Left lung (tissue), 14 donors: ENCODE measurements at places on chromosomes 5 and 9.

DNA sequence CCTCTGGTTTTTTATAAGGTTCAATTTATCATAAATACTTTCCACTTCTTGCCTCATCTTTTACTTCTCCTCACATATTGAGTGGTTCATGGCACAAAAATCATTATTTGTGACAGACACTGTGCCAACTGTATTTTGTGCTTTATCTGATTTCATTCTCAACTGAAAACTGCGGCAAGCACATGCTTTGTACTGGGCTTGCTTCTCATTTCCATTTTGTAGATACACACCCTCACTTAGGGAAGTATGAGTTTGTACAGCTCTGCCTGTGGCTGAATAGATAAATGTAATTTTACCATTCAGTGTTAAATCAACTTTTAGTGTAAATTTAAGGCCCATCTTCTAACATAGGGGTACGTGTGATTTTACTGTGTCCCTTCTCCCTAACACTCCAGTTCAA, 83.6 kb downstream of the ANXA2R start:
- DNase-seq: no peak

DNA sequence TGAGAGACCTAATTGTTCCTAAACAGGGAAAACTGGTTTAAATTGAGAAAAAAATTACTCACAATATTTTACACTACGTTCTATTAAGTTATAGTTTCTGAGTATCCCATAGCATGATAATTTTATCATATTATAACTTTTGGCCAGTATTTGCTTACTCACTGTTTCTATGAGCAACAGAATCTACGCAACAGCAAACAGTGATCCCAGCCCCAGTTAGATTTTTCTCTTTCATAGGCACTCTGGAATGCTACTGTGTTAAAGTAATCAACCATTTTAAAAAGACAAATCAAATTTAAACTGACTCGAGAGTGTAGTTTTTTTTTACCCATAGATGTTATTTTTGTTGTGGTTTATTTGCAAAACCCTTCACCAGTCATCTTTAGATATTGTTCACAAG, 107.2 kb downstream of the XRCC4 start:
- DNase-seq: peak; percentile 28

- no peak for DNase-seq
Measured at GRCh38 chr9:106994463-106994862, 131.5 kb downstream of the ZNF462 start.

GRCh38 chr5:160348080-160348479, 22.3 kb downstream of the C1QTNF2 start:
- no peak for DNase-seq

GRCh38 chr5:104372796-104373195, 810.2 kb upstream of the NUDT12 start:
- DNase-seq: no peak

DNA sequence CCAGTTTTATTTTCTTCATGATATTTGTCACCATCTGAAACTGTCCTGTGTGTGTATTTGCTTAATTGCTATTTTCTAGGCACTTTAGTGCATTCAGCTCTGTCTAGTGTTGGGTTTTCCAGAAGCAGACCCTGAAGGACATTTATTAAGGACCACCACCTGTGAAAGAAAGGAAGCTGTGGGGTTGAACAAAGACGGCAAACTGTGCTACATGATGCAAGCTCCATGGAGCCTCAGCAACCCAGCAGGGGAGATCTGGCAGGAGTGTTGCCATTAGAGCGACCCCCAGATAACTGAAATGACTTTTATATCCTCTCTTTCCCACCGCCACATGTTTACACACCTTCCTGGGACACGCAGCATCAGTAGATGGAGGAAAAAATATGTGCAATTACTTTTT, 125.5 kb downstream of the GABRB2 start:
- DNase-seq: no peak

DNA sequence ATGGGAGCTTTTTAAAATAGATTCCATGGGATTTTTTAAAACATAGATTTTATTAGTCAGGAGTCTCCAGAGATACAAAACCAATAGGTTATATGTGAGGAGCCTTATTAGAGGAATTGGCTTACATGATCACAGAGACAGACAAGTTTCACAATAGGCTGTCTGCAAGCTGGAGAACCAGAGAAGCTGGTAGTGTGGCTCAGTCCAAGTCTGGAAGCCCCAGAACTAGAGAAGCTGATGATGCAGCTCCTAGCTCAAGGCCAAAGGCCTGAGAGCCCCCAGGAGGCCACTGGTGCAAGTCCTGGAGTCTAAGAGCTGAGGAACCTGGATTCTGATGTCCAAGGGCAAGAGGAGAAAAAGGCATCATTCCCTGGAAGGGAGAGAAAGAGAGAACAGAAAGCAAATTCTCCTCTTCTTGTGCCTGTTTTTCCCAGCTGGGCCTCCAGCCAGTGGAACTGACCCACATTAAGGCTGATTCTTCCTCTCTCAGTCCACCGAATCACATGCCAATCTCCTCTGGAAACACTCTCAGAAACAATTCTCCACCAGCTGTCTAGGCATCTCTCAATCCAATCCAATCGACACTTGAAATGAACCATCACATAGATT, 59.3 kb downstream of the AHRR start:
- DNase-seq: no peak

- DNase-seq: no peak
Measured at GRCh38 chr5:111966290-111966689, 209.3 kb upstream of the NREP start.

DNA sequence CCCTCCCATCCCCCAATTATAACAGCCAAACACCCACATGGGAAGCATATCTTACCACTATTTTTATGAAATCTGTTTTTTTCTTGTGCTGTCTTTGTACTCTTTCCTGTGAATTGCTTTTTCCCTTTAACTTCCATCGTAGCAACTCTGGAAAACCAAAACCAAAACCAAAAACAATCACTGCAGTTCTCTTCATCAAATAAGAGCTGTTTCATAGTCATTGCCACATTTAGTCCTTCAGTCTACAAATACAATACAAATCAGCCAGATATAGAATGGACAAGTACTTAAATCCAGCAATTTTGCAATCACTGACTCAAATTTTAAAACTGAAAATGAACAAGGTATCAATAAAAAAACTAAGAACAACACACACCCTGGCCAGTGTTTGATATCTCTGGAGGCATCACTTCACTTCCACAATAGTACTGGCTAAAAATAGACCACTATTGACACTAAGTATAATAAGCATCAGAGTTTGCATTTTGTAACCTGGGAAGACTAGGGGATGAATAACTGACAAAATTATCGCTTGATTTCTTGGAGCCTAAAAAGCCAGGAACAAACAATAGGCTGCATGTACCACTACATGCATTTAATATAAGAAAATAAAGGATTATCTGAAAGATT, 5.4 kb downstream of the PUM3 start:
- no peak for DNase-seq

DNA sequence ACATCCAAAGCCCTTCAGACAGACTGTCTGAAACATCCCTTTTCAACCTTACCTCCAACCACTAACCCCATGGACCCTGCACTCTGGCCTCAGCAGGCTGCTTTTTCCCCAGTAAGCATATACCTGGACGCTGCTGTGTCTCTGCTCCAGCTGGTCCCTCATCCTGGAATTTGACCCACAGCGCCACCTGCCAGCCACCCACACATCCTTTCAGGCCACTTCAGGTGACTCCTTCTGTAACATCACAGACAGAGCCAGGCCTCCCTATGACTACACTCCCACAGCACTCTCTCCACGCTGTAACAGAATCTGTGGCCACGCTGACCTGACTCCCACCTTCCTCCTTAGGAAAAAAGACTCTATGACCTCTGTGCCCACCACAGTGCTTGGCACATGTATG, 3.4 kb downstream of the MGAT1 start:
- DNase-seq: no peak

GRCh38 chr9:93586290-93587057, 10.1 kb downstream of the PHF2 start:
- DNase-seq: no peak

DNA sequence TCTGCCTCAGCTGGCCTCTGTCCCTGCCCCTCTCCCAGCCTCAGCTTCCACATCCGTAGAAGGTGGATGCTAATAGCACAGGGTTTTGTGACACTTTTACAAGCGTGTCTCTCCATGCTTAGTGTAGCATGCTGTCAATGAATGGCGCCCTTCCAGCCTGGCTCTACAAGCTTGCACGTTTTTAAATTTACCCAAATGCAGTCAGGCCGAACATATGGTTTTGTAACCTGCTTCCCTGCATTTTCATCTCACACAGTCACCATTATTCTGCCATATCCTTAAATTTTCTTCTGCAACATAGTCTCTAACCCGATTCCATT, 28.8 kb downstream of the FAM163B start:
- no peak for DNase-seq

DNA sequence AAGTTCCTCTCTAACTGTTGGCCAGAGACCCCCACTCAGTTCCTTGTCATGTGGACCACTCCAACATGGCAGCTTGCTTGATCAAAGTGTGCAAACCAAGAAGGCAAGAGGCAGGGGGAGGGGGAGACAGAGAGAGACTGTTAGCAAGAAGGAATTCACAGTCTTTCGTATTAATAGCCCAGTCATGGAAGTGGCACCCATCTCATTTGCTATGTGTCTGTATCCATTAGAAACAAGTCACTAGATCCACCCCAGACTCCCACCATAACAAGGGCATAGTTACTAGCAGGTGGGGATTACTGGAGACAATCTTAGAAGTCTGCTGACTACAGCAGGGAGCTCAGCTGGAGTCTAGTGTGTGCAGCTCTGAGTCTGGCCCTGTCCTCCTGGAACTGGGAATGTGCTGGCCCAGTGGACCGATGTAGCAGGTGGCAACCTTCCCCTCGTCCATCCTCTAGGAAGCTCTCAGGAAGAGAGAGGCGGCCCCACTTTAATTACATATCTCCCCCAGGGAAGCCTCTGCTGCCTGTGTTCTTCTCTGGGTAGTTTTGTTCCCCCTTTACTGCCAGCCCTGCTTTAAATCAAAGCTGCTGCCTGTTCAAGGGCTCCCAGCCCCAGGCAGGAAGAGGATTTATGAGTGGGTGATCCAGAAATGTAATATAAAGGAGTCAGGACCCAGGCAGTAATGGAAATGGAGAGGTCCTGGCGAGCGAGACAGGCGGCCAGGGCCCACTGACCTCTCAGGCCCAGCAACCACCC, 47.8 kb upstream of the ALDH1B1 start:
- no peak for DNase-seq

GRCh38 chr5:119318256-119318894, 37.4 kb upstream of the TNFAIP8 start:
- no peak for DNase-seq

DNA sequence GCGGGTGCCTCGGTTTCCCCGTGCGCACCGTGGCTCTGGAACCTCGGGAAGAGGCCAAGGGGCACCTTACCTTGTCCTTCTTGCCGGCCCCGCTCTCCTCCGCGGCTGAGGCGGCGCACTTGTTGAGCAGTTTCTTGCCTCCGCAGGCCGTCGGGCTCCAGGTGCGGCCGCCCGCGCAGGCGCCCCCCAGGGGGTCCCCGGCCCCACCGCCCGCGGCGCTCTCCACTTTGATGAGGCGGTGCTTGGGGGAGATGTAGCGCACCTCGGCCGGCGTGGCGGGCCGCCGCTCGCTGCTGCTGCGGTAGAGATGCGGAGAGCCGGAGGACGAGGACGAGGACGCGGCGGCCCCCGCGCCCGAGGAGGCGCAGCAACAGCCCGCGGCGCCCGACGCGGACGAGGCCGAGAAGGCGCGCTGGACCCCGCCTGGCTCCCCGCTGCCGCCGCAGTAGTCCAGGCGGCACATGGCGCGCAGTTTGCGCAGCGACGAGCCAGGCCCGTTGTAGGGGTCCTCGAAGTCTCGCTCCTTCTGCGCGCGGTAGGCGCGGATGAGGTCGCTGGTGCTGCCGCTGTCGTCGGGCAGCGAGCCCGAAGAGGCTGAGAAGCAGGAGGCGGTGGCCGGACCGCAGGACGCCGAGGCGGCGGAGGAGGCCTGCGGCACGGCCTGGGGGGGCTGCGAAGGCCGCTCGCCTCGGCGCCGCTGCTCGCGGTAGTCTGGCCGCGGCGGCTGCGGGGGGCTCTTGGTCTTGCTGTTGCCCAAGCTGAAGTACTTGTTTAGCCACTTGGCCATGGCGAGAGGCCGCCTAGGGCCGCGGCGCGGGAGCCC, 957 bp downstream of the SHB start:
- peak; percentile 37 for DNase-seq

GRCh38 chr5:96282020-96282419, 151.0 kb downstream of the PCSK1 start:
- no peak for DNase-seq

GRCh38 chr5:371811-372555, 50.5 kb downstream of the AHRR start:
- DNase-seq: no peak

GRCh38 chr9:437574-438001, 222.9 kb downstream of the DOCK8 start:
- DNase-seq: peak; percentile 51

- no peak for DNase-seq
Measured at GRCh38 chr9:109101810-109102209, 17.9 kb downstream of the TMEM245 start.

GRCh38 chr5:117054911-117055310, 480.3 kb upstream of the SEMA6A start:
- DNase-seq: peak; percentile 4

DNA sequence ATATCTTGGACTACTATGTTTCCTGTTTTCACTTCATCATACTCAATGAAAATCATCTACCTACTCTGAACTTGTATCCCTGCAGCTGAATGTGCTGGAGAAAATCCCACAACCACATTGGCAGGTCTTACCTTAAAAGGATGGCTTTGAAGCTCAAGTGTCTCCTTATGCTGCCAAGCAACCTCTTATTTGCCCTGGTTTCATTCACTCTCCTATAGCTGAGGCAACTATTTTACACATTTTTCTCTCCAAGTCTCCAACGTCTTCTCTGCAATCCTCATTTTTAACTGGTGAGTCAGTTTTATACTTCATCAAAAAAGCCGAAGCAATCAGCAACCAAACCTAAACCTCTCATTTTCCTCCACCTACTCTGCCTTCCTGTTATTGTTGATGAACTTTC, 49.7 kb downstream of the POU4F3 start:
- peak; percentile 1 for DNase-seq

DNA sequence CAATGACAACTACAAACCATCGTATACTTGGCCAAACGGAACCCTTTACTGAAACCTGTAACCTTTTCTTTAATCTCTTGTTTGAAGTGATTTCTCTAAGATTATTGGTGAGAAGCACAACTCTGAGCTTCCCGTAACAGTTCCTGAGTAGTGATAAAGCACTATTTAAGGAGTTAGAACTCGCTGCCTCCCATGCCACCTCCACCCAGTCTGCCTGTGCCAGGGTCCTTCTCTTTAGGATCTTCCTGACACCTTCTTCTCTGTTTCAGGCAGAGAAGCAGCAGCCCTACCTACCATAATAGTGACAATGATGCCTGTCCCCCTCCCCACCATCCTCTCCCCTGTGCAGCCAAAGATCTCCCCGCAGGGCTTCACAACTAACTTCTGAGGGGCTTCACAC, 330.6 kb downstream of the ZSWIM6 start:
- no peak for DNase-seq
